ENCODE measurements at places on chromosomes 1 and 21.

DNA sequence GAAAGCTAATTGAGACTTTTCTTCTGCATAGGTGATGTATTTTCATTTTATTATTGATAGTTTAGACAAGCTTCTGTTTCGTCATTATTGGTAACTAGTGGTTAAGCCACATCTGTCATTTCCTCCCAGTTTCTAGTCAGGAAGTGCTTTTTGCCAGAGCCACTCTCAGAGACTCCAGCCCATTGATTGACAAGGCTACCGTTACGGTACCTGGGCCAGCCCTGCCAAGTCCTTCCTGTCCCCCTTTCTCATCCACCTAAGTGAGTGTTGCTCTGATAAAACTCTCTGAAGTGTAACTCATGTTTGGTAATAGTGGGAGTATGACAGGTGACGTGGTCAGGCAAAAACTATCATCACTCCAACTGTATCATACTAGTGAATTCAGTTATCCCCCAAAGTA is 29.6 kb upstream of the AGL start:
- DNase-seq: no peak

DNA sequence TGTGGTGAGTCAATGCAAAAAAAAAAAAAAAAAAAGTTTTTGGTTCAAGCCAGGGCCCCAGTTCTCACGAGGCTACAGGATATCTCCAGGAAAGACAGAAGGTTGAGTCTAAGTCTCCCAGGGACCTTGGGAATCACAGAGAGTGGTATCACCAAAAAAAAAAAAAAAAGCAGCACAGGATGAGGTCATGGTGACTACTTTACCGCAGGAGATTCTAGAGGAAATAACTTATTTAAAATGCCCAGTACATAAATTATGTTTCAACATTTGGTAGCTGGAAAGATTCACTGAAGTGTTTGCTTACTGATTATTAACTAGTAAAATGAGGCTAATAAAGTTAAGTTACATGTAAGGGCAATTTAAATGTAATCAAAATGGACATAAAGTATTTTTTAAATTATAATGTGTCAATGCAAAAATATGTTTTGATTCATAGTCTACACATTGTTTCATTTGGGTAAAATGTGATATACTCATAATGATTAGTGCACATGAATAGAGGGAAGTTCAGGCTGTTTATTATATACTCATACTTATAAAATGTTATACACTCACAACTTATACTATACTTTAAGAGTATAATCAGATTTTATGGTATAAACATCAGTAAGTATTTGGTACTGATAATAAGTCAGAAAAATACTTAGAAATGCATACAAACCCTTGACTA is 84.1 kb downstream of the PLPPR5 start:
- DNase-seq: no peak

DNA sequence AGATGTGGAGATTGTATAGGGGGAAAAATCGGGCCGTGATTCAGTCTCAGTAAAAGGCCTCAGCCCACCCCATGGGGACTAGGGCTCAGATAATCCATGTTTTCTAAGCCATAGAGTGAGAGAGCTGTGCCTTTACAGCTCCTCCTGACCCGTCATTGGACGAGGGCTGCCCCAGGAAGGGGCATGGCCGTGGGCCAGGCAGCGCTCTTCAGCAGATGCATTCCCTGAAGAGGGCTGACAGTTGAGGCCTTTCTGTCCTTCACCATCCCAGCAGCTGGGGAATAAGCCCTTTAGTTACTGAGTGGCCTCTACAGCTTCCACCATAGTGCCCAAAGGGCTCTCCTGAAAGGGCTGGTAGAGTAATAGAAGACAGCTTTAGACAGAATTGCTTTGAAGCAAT is 57.2 kb downstream of the ST3GAL3 start:
- no peak for DNase-seq

GRCh38 chr1:244035358-244035757 is 15.7 kb upstream of the ZBTB18 start:
- DNase-seq: no peak

DNA sequence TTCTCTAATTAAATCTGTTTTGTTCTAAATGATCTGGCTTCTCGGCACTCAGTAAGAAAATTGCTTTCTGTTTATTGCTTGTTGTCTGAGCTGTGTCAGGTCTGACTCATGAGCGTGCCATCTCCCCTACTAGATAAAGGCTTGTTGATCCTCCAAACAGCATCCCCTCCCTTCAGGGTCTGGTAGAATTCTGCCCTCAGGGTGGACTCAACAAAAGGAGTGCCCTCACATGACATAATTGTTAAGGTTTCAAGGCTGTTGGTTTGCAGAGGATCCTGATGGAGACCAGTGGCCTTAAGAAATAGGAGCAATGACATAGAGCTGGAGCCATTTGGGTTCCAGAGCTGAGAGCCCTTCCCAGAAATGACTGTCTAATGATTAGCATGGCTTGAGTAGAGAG is 36.0 kb upstream of the ATP2B4 start:
- DNase-seq: no peak

DNA sequence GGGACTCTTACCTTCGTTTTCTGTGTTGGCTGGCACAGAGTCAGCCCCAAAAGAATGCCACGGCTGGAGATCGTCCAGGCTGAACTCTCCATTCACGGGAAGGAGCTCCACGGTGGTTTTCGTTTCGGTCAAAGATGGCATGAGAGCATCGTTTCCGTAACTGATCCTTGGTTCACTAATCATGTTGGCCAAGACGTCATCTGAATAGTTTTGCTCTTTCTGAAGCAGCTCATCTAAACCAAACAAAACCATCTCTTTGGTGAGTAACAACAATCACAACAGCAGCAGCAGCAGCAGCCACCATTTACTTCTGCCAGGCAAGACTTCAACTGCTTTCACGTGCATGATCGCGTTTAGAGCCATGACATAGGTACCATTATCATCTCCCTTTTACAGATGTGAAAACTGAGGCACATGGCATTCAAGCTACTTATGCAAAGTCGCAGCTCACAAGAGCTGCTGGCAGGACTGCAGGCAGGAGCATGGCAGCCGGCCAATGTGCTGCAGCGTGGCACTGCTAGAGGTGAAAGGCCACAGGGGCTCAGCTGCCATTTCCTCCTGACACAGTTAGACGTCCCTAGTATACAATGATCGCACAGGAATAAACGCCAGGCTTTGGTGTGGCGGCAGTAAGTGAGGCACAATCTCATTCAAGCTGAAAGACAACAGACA is 177.1 kb downstream of the GABPA start:
- no peak for DNase-seq

- DNase-seq: no peak
These were observed 237.1 kb downstream of the HHIPL2 start for GRCh38 chr1:222310836-222311235.

DNA sequence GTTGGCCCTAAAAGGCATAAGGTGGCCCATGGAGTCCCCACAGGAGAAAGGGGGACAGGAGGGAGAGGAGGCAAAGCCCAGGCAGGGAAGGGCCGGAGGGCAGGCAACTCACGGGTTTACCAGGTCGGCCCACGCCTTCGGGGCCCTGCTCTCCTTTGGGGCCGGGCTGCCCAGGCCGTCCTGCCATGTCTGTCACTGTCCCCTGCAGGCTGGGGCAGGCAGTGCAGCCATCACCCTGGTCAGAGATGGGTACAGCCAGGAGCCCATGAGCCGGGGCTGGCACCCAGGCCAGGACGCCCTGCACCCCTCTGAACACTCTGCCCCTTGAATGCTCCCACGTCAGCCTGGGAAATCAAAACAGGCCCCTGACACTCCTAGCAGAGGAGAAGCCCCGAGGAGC is 19.8 kb downstream of the COL16A1 start:
- peak; percentile 55 for DNase-seq

GRCh38 chr1:201774224-201774982 is 54.6 kb upstream of the IPO9 start:
- DNase-seq: no peak

- no peak for DNase-seq
These were observed 38.6 kb downstream of the ABL2 start for GRCh38 chr1:179190861-179191260.

DNA sequence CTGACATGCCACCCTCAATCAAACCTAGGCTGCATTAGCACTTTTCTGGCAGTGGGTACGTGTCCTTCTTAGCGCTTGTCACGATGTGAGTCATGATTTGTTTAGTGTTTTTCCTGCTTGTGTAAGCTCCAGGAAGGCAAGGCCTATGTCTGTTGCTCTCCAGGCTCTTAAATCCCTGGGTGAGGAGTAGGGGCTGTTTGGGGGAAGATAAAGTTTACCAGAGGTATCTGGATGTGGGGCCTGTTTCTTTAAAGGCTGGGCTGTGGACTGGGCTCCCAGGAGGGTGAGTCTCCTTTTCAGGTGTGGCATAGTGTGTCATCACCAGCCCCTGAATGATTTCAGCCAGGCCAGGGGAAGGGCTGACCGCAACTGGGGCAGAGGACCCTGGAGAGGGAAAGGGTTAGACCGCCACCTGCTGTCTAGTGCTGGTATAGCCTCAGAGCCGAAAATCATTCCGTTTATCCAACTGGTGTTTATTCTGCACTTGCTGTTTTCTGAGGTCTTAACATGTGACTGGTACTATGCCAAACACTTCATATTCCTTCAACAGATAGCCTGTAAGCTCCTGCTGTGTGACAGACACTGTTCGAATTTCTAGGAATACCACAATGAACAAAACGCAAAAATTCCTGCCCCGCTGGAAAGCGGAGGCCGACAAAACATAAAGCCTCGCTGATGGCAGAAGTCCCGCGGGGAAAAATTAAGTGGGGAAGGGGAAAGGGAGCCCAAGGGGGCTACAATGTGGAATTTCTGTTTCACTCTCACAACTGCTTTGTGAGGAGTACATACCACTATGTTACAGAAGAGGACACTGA is 9.7 kb downstream of the SERINC2 start:
- peak; percentile 81 for DNase-seq

GRCh38 chr21:39150877-39151276 is 32.4 kb downstream of the PSMG1 start:
- no peak for DNase-seq

DNA sequence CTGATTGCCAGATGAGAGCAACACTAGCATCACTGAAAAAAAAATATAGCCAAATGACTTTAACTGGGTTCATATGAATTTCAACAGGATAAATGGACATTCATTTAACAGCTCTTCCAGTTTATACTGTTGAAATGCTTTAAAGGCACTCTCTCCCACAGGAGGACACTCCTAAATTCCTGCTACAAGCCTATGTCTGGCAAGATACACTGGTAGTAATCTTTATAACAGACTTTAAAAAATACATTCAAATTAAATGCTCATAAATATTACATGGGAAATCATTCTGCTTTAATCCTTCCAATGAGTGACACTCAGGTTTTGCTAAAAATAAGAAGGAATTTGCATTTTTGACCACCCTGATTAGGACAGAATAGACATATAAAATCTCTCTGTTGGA is 526.7 kb upstream of the ADAMTS5 start:
- no peak for DNase-seq

GRCh38 chr21:29777160-29777559 is 162.6 kb downstream of the GRIK1 start:
- no peak for DNase-seq

DNA sequence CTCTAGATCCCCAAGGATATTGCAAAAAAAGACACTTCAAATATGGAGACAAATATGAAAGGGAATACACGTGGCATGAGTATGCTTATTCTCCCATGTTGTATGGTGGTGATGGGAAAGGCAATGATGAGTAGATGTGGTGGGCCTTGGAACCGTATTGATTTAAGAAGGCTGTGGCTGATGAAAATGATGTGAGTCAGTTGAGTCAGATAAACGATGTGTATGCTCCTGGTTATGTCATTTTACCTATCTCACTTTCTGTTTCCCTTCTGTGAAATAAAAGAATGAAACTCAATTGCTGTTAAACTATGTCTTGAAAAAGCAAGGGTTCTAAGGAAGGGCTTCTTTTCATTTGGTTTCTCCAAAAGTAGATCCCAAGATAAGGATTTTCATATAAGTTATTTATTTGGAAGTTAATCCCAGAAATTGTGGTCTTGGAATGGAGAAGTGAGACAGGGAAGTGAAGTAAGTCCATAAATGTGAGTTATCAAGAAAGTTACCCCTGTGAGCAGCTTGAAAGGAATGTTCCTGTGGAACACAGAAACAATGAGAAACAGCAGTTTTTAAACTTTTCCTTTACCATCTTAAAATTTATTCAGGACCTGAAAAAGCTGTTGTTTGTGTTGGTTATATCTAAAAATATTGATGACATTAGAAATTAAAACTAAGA is 292.0 kb downstream of the DUSP10 start:
- no peak for DNase-seq

- no peak for DNase-seq
These were observed 209.5 kb upstream of the C1orf174 start for GRCh38 chr1:4109628-4109940.
